ENCODE measurements at places on chromosomes 6 and 20.

DNA sequence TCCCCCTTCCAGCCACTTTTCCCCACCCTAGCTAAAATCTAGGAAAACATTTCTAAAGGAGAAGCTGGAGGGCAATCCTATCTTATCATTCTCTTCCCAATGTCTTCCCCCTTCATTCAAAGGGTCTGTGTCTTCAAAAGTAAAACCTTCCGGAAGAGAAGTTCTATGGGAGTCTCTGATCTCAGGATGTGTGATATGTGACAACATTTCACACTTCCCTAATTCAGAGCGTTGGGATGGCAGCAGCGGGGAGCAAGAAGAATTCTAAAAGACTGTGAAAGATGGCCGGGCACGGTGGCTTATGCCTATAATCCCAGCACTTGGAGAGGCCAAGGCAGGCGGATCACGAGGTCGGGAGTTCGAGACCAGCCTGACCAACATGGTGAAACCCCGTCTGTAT is 65.4 kb upstream of the AKIRIN2 start:
- no peak for DNase-seq

GRCh38 chr20:23022849-23023248 is 12.3 kb upstream of the SSTR4 start:
- no peak for DNase-seq

DNA sequence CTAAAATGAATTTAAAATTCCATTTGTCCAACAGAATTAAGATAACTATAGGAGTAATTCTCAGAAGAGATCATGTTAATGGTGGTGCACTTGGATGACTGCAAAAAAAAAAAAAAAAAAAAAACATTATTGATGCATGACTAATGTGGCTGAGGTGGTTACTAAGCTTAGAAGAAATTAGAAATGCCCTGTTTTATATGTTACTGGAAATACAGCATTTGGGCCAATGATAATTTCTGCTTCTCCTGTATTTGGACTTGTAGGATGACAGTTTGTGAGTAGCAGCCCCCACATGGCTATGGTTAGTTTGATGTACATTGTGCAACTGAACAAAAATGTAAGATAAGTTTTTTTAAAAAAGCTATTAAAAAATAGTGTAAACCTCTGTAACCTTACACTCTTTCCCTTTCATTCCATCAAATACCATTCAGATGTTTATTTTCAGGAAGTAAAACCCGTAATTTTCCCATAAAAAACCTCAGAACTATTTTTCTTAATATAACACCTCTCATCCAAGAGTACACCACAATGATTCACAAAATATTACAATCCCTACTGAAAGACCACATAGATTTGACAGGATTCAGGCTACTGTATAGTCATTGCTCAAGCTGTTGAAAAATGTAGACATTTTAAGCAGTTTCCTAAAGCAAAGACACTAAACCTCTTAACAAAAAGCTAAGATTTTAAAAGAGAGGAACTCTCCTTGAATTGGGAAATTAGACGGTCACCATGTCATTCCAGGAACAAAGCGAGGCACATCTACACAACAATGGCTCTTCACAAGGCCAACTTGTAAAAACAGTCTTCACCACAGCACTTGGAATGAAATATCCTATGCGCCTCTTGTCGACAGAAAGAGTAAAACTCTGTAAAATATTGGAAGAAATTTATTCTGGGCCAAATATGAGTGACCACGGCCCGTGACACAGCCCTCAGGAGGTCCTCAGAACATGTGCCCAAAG is 83.0 kb downstream of the WDR27 start:
- no peak for DNase-seq

DNA sequence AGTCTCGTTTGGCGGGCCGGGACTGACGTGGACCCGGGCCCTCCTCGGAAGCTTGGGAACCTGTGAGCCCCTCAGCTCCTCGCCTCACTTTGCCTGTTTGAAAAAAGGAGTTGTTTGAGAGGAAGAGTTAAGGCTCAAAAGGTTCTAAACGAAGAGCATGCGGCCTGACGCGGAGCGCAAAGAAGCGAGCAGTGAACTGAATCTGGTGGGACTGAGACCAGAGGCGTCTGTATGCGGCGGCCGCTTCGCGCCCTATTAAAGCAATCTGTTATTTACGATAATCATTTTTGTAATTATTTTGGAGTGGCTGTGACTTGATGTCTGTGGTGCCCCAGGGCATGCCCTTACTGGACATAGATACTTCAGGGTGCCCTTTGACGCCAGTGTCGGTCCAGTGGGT is 3.3 kb upstream of the TFAP2C start:
- no peak for DNase-seq

DNA sequence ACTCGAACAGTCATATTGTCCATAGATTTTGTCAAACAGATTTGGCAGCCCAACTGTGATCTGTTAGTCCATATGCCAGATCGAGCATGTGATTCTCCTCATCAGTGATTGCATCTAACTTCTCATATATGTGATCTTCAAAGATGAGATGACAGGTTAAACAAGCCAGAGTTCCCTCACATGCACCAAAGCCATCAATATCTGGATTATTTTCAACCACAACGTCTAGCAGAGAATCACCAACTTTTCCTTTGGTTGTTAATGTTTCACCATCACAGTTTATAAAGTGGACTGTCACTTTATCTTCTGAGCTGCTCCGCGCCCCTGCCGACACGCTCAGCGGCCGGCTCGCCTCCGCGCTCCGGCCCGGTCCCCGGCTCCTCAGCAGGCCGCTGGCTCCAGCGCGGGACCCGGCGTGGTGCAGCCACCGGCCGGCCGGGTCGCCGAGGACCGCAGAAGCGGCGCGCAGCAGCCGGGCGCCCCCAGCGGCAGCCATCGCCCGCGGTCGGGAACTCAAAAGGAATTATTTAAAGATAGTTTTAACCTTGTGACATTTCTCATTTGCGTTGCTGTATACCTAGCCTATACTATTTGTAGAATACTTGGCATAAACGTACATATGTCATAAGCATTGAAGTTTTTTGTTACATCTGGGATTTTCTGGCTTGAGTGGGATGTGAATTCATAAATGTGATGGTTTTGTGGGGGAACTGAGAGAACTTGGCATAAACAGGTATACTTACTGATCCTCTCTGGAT is 40.1 kb upstream of the DYNLRB1 start:
- no peak for DNase-seq

DNA sequence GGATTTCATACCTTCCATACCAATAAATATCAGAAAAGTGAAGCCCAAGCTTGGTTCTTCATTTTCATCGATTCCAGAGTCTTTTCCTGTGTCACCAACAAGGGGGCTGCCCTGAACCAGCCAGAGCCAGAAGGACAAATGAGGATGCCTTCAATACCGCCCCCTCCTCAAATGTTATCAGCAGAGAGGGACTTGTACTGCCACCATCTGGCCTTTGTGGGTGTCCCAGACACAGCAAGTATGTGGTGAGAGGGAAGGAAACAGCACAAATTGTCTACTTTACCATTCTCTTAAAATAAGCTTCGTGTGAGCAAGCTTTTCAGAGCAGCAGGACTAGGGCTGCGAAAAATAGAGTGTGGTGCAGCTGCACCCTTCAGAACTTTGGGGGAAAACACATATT is 165.3 kb downstream of the SOBP start:
- peak; percentile 69 for DNase-seq

- DNase-seq = peak; percentile 53
Measured at GRCh38 chr6:10414756-10415616, at the start of gene TFAP2A. TSS of gene TFAP2A (minus strand) at chr6:10415074. CDS start at chr6:10414991, 83 bp downstream.

DNA sequence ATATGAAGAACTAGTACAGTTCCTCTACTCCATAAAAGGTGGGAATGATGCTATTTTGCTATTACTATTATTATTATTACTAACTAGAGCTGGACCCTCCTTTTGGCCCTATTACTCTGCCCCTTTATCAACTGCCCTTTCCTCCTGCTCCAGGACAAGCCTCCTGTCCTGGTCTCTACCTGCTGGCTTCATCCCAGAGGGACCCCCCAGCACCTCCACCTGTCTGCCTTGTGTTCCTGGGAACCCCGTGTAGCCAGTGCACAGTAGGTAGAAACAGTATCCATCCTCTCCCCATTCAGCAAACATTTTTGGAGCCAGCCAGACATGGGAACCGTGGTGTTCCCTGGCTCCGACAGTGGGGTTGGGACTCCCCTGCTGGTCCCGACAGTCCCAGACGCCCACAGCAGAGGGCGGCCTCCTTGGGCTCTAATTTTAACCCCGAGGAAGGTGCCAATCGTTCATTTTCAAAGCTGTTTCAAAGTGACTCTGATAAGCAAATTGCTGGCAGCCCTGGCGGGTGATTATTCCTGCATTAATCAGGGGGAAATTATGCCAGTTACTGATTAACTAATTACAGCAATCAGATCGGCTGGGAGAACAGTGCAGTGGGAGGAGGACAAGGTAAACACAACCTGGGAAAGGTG is 44.2 kb upstream of the MDGA1 start:
- DNase-seq = peak; percentile 29

GRCh38 chr20:7859356-7859802 is 80.9 kb downstream of the HAO1 start:
- peak; percentile 70 for DNase-seq

DNA sequence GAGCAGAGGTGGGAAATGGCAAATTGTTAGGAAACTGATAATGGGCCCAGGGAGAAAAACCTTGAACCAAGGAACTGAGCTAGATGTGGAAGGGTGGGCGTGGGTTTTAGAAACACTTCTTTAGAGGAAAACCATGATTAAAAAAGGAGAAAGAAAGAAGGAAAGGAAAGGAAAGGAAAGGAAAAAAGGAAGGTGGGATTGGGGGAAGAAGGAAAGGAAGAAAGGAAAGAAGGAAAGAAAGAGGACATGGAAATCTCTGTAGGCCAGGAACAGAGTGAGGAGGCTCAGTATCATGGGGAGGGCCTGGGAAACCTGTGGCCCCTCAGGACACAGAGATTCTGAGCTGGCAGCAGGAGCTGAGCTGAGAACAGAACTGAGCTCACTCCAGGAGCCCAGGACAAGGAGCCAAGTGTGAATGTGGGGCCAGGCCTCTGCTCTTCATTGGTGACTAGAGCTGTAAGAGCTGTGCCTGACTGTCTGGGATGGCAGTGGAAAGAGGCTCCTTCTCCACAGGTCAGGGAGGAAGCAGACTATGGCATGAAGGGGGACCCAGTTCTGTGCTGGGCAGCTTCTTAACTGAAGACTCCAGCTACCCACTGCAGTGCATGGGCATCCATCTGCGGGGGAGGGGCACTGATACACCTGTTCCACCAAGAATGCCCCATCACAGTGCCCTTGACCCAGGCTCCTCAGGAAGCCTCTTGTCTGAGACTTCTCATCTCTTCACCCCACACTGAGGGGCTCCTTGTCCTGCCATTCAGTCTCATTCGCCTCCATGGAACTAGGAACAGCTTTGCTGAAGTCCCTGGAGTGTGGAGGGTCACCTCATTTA is 116.1 kb upstream of the BACH2 start:
- DNase-seq = no peak

GRCh38 chr6:153673225-153673624 is 365.8 kb upstream of the OPRM1 start:
- no peak for DNase-seq

- no peak for DNase-seq
Measured at GRCh38 chr6:148298683-148299082, 44.0 kb upstream of the SASH1 start.

DNA sequence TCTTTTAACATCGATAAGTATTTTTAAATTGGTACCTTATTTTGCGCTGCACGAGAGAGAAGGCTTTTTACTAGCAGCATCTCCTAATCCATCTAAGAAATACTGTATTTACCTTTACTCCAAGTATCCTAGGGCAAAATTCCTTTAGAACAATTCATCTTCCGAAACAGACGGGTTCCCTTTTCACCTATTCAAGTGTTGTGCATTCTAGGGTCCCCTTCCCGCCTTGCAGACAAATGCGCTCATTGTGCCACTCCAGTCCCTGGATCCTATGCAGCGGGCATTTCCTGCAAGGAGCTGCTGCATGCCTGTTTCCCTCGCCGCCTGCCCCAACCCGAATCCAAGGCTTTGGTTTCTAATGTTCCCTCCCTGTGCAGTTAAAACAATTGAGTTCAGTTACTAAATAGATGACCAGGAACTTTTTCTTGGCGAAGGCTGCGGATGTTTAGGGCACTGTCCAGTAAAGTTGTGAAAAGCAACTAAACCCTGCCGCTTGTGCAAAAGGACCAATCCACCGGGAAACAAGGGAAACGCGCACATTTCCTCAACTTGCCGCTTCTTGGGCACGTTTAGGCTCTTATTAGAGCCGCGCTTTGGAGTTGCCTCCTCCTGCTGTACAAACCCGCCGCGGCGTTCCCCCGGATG is 556 bp upstream of the SCAF8 start:
- DNase-seq = peak; percentile 78

DNA sequence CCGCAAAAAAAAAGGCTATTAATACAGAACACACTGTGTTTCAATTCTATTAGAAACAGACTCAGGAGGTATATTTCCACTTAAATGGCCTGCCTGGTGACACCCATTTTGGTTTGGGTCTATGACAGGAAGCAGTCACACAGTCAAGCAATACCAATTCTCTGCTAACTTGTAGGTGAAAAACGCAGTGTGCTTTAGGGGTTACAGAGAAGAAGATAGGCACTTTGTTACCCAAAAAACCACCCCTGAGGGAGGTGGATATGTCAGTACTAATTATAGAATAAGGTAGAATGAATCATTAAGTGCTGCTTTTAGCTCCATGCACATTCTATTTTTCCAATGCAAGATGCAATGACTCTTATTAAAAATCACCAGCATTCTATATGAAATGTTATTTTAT is 53.8 kb downstream of the DNAAF9 start:
- no peak for DNase-seq

- DNase-seq = no peak
Measured at GRCh38 chr20:35122756-35123405, 24.3 kb downstream of the EDEM2 start.

DNA sequence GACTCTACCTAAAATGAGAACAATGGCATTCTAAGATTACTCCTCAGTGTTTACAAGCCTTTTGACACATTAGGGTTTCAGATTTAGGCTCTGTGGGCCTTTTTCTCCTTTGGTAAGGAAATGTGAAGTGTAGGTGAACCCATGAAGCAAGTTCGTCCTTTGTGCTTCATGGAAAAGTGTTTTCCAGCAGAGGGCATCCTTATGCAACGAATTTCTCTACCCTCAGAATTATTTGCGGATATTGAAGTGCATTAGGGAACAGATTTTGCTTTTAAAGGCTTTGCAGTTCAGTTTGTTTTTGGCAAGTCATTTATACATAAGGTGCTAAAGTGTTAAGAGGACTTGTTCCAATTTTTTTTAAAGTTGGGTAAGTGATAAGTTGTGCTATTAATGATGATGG is 55.7 kb upstream of the FERMT1 start:
- DNase-seq = peak; percentile 53

DNA sequence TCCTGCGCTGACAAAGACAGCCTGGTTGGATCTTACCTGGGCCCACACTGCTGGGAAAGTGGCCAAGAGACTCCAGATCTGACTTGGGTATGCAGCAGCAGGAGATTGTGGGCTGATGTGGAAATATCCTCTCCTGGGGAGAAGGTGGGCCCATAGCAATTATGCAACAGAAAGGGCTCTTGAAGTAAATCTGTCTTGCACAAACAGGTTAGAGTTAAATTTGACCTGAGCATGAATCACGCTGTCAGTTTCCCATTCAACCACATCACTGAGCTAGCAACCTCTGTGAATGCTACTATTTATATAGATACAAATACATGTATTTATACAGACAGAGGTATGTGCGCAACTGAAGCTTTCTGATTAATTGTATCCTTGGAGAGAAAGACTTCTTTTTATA is 28.3 kb upstream of the PDYN start:
- DNase-seq = no peak

DNA sequence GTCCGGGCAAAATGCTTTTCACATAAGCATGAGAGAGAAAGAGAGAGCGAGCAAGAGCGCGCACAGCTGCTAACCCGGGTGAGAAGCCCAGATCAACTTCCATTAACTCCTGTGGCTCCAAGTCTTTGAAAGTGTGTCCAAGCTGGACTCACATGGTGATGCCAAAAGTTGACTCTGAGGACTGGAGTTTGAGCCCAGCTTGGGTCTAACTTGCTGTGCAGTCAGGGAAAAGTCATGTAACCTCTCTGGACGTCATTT is 357.2 kb upstream of the SULF2 start:
- DNase-seq = no peak

Data from NCI-H82 (cell line).